ENCODE measurements at places on chromosomes 7 and 10.

- H3K36me3 ChIP-seq: no peaks in the 10 kb centered on the region
- DNase-seq: no peak
- peaks cover 78% of the 10 kb centered on the region for H3K4me1 ChIP-seq
- H3K4me3 ChIP-seq: peak overlapping the region; percentile 10
- H3K27ac ChIP-seq: peak overlapping the region; percentile 98
Measured at GRCh38 chr10:95475827-95476468, 85.2 kb downstream of the SORBS1 start.

DNA sequence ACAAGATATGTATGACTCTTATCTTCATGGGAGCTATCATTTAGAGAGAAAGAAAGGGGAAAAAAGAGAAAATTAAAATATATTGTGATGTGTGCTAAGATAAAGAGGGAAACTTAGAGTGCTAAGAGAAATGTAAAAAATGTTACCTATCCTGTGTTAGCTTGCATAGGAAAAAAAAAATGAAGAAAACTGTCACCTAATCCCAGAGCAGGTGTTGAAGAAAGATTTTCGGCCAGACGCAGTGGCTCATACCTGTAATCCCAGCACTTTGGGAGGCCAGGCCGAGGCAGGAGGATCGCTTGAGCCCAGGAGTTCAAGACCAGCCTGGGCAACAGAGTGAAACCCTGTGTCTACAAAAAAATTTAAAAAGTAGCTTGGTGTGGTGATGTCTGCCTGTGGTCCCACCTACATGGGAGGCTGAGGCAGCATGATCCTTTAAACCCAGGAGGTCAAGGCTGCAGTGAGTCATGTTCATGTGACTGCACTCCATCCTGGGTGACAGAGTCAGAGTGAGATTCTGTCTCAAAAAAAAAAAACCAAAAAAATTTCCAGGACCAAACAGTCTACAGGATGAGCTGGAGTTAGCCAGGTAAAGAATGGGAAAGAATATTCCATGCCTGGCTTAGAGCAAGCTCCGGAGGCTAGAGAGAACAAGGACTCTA, 2.4 kb upstream of the MKLN1 start:
- no peak for DNase-seq
- 0 out of 2 replicates have a peak, but pooled peaks cover 4% of the 10 kb centered on the region for H3K36me3 ChIP-seq
- H3K4me1 ChIP-seq: peaks cover 41% of the 10 kb centered on the region
- no peaks in the 10 kb centered on the region for H3K27me3 ChIP-seq
- H3K4me3 ChIP-seq: no peak overlapping the region

GRCh38 chr10:71211053-71211452, 1.3 kb upstream of the UNC5B start:
- no peaks in the 10 kb centered on the region for H3K36me3 ChIP-seq
- no peak overlapping the region for H3K4me3 ChIP-seq
- no peak for DNase-seq
- peaks cover 46% of the 10 kb centered on the region for H3K27me3 ChIP-seq

DNA sequence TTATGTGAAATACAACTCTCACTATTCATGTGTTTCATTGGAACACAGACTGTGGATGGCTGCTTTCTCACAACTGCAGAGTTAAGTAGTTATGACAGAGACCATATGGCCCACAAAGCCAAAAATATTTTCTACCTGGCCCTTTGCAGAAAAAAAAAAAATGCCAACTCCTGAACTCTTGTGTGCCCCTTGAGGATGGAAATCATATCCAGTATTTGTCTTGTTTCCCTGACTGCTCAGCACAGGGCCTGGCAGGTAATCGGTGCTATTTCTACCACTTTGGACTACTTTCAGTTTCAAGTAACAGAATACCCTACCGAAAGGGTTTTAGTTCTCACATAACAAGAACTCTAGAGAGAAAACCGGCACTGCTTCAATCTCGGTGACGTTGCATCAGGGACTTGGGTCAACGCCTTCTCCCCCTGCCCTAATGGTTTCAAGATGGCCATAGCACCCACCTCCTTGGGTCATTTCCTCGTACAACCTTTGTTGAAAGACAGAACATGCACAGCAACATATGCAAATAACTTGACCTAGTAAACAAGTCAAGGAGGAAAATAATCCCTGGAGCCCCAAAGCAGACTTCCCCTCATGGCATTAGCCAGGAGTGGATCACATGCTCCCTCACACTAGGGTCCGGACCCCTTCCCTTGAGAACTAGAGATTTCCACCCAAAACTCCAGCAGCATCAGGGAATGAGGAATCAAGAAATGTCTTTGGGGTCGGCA, 11.8 kb upstream of the GPNMB start:
- peaks cover 12% of the 10 kb centered on the region for H3K4me1 ChIP-seq
- no peaks in the 10 kb centered on the region for H3K27me3 ChIP-seq
- H3K27ac ChIP-seq: no peak overlapping the region

GRCh38 chr7:129394982-129395914, 39.0 kb upstream of the STRIP2 start:
- no peaks in the 10 kb centered on the region for H3K27me3 ChIP-seq
- peak overlapping the region; percentile 13 for H3K27ac ChIP-seq
- 0 out of 2 replicates have a peak, but pooled peaks cover 4% of the 10 kb centered on the region for H3K4me1 ChIP-seq
- 0 out of 2 replicates have a peak, but pooled peaks cover 4% of the 10 kb centered on the region for H3K36me3 ChIP-seq
- H3K4me3 ChIP-seq: no peak overlapping the region
- DNase-seq: no peak

DNA sequence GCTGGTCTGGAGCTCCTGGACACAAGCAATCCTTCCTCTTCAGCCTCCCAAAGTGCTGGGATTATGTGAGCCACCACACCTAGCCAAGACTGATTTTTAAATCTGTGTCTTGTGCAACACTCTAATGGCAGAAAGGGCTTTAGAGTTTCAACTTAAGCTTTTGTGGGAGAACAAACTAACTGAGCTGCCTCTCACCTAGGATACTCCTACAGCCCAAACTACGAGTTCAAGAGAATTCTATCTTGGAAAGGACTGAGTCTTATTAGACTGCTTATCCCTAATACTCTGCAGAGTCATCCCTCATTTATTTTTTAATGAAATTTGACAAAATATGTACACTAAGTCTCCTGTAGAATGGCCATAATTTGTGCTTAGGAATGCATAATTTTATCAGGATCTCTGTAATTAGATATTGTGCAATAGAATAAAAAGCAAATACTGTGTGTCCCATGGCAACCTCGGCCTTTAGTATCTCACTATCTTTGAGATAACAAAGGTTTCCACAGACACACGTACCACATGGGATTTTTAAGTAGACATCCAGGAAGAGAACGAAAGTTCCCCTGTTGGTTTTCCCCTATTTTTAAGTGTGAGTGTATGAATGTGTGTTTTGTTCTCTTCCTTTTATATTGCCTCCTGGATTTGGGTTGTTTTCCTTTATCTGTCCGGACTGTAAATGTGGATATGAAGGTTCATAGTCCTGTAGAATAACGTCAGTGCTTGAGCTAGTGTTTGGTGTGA, 199.4 kb upstream of the TCF7L2 start:
- peak overlapping the region; percentile 5 for H3K27ac ChIP-seq
- DNase-seq: no peak
- H3K36me3 ChIP-seq: no peaks in the 10 kb centered on the region
- H3K27me3 ChIP-seq: no peaks in the 10 kb centered on the region
- peaks cover 16% of the 10 kb centered on the region for H3K4me1 ChIP-seq

DNA sequence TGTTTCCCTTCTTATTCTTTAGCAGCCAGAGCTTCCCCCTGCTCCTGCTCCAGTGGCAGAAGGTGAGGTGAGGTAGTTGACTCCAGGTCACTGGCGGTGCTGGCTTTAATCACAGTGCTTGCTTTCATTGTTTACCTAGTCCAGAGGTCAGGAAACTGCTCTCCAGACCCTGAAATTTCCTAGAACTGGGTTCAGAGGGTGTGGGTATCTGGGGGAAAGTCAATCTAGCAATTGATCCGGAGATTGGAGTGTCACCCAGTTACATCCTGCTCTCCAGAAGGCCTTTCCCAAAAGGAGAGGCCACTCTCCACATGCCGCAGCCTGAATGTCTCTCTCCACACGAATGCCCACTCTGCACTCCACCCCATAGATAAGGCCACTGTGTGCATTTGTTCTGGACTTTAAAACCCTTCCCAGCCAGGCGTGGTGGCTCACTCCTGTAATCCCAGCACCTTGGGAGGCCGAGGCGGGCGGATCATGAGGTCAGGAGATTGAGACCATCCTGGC, 2.1 kb upstream of the MBL2 start:
- no peaks in the 10 kb centered on the region for H3K4me1 ChIP-seq
- H3K27ac ChIP-seq: no peak overlapping the region
- no peak overlapping the region for H3K4me3 ChIP-seq
- no peak for DNase-seq

- no peak for DNase-seq
- H3K27me3 ChIP-seq: no peaks in the 10 kb centered on the region
- H3K27ac ChIP-seq: no peak overlapping the region
- H3K4me3 ChIP-seq: no peak overlapping the region
- no peaks in the 10 kb centered on the region for H3K36me3 ChIP-seq
Measured at GRCh38 chr7:33250421-33250871, 121.1 kb downstream of the BBS9 start.

GRCh38 chr7:46208635-46209525, 287.8 kb upstream of the IGFBP3 start:
- H3K4me1 ChIP-seq: peaks cover 2% of the 10 kb centered on the region
- DNase-seq: no peak
- no peak overlapping the region for H3K4me3 ChIP-seq
- no peaks in the 10 kb centered on the region for H3K27me3 ChIP-seq
- H3K36me3 ChIP-seq: no peaks in the 10 kb centered on the region

- H3K27me3 ChIP-seq: peaks cover 51% of the 10 kb centered on the region
- H3K4me3 ChIP-seq: peak overlapping the region; percentile 80
- H3K36me3 ChIP-seq: peaks cover 3% of the 10 kb centered on the region
- peaks cover 50% of the 10 kb centered on the region for H3K4me1 ChIP-seq
- DNase-seq: no peak
Measured at GRCh38 chr10:90858461-90858968, 676 bp upstream of the HTR7 start.

DNA sequence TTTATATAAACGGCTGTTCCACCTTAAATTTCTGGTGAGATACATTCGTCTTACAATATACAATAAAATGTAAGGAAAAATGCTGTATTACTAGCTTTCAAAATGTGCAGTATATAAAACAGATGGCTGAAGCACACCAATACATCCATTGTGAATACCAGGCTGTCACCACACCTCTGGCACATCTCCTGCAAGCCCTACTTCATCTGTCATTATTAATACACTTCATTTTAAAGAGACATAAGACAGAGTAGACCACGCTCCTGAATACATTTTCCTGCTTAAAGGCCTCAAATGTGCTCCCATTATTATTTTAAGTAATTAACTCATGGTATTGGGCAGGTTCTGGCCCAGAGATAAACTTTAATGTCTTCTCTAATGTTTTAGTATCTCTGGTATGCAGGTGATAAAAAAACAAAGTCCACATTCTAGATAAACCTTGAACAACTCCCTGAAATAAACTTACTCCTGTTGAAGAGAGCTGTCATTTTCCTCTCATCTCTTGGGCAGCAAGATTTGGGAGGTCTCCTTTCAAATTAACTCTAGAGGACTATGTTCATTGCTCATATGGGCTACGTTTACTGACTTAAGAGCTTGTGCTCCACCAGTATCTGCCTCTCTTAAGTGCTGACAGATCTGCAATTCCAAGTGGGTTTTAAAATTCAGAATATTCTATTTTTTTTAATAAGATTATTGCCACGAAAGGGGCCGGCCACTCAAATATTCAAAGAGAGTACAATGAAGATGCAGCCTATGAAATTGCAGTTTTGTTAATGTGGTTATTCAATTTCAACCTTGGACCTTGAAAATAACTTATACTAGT, 396.5 kb upstream of the SEMA3D start:
- no peak overlapping the region for H3K27ac ChIP-seq
- H3K4me3 ChIP-seq: no peak overlapping the region
- H3K36me3 ChIP-seq: no peaks in the 10 kb centered on the region
- no peaks in the 10 kb centered on the region for H3K27me3 ChIP-seq
- no peaks in the 10 kb centered on the region for H3K4me1 ChIP-seq

- no peaks in the 10 kb centered on the region for H3K27me3 ChIP-seq
- H3K4me1 ChIP-seq: peaks cover 6% of the 10 kb centered on the region
- no peak for DNase-seq
- no peaks in the 10 kb centered on the region for H3K36me3 ChIP-seq
- H3K27ac ChIP-seq: no peak overlapping the region
Measured at GRCh38 chr10:14451341-14451740, 120.6 kb upstream of the FRMD4A start.

GRCh38 chr10:110181911-110182310, 25.5 kb upstream of the MXI1 start:
- no peaks in the 10 kb centered on the region for H3K36me3 ChIP-seq
- no peak overlapping the region for H3K27ac ChIP-seq
- no peak overlapping the region for H3K4me3 ChIP-seq
- DNase-seq: no peak
- H3K27me3 ChIP-seq: peaks cover 51% of the 10 kb centered on the region

- H3K36me3 ChIP-seq: no peaks in the 10 kb centered on the region
- peaks cover 4% of the 10 kb centered on the region for H3K4me1 ChIP-seq
- no peak for DNase-seq
- H3K27me3 ChIP-seq: no peaks in the 10 kb centered on the region
- no peak overlapping the region for H3K27ac ChIP-seq
- no peak overlapping the region for H3K4me3 ChIP-seq
Measured at GRCh38 chr7:137146552-137147337, 196.8 kb downstream of the PTN start.

- peaks cover 4% of the 10 kb centered on the region for H3K4me1 ChIP-seq
- no peak overlapping the region for H3K27ac ChIP-seq
Measured at GRCh38 chr10:112848228-112848627, 101.8 kb upstream of the TCF7L2 start.

- no peaks in the 10 kb centered on the region for H3K36me3 ChIP-seq
- no peaks in the 10 kb centered on the region for H3K27me3 ChIP-seq
- H3K4me1 ChIP-seq: peaks cover 43% of the 10 kb centered on the region
- no peak for DNase-seq
Measured at GRCh38 chr10:78742730-78743615, 325.8 kb upstream of the ZMIZ1 start.

GRCh38 chr7:99833289-99833877, 5.6 kb downstream of the CYP3A43 start:
- peaks cover 21% of the 10 kb centered on the region for H3K4me1 ChIP-seq
- no peak for DNase-seq
- H3K27me3 ChIP-seq: no peaks in the 10 kb centered on the region
- H3K4me3 ChIP-seq: no peak overlapping the region

DNA sequence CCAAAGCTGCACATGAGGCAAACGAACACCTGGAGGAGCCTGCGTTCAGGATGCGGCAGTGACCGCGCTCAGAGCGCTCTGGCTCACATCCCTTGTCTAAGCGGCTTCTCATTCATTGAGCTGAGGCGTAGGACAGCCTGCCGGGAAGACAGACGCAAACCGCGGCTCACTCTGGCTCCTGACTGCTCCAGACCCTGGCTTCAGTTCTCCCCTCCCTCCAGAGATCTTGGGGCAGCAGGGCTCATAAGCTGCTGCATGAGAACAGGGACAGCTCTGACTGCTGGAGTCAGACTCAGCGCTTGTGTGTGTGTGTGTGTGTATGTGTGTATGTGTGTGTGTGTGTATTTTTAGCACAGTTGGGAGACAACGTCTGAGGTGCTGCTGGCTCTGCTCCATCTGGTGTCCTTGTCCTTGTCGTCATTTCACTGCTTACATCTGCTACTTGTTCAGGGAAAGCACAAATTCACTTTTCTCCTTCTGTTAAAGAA, 15.8 kb upstream of the LYZL2 start:
- H3K27ac ChIP-seq: no peak overlapping the region
- DNase-seq: peak; percentile 35
- no peaks in the 10 kb centered on the region for H3K27me3 ChIP-seq
